Stimulated activated CD8-positive, alpha-beta memory T cell treated with anti-CD3 and anti-CD28 coated beads, Interleukin-7, amount 100 ng/mL, for 1 hour (primary cell): ENCODE measurements at places on chromosomes 12 and 14.

GRCh38 chr14:74942608-74943007, 12.8 kb downstream of the PGF start:
- no peak for DNase-seq

- DNase-seq: no peak
Observed at GRCh38 chr14:102902523-102903247, 19.8 kb upstream of the AMN start.

DNA sequence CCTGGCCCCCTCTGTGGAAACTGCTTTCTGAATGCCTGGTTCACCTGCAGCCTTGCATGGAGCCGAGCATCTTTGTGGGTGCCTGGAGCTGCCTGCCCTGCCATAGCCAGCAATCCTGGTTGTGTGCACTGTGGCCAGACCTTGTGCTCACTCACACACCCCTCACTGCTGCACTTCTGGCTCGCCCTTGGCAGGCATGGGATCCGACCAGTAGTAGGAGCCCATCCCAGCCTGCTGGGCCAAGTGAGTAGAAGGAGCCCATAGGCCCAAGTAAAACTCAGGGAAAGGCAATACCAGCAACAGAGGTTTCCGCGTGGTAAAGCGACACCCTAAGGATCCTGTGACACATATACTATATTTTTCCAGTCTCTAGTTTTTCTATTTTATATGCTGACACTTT, 270.0 kb upstream of the NAV3 start:
- no peak for DNase-seq

DNA sequence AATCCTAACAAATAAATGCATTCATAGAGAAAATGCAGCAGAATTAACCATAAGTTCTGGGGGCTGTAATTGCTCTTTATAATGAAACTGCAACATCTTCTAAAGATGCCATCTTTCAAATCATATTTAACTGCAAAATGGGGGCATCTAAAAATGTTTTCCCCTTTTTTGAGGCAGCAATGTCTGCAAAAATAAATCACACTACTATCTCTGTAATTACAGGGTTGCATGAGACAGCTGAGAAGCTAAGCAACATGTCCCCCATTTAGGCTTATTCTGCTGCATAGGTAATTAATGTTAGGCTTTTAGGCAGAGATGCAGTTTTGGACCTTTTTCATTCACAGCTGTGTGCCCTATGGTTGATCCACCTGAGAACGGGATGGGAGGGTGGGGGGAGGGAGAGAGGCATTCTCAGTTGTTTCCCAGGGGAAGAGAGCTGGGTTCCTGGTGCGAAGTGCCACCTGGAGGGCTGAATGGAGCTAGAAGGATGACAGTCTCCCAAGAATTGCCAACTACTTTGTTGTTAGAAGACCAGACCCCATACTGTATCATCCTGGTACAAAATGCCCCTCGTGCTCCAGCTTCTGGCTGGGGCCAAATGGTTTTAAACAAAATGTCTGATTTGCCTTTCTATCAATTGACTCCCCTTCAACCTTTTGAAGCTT, 154.2 kb downstream of the APAF1 start:
- no peak for DNase-seq

GRCh38 chr14:30725763-30726162, 103.6 kb downstream of the SCFD1 start:
- DNase-seq: no peak

- DNase-seq: no peak
Observed at GRCh38 chr12:123748661-123749060, 13.4 kb upstream of the DNAH10 start.

DNA sequence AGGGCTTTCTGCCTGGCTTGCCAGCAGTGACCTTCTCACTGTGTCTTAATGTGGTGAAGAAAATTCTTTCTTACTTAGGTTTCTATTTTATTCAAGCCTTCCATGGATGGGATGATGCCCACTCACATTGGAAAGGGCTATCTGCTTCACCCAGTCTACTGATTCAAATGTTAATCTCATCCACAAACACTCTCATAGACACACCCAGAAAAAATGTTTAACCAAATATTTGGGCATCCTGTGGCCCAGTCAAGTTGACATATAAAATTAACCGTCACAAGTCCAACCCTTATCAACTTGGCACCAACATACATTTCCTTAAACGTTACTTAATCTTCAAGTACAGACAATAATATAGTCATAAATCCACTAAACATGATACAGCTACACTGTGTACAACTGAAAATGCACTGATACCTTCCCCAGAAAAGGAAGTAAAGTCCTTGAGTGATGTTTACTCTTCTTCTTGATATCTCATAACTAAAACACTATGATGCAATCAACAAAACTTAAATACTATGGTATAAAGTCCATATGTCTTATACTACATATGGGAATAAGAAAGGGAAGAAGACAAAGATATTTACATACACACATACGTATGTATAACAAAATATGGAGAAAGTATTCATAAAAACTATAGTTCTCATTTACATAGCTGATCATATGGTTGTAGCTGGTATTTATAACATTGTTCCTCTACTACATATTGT, 394.7 kb upstream of the NOVA1 start:
- DNase-seq: no peak

DNA sequence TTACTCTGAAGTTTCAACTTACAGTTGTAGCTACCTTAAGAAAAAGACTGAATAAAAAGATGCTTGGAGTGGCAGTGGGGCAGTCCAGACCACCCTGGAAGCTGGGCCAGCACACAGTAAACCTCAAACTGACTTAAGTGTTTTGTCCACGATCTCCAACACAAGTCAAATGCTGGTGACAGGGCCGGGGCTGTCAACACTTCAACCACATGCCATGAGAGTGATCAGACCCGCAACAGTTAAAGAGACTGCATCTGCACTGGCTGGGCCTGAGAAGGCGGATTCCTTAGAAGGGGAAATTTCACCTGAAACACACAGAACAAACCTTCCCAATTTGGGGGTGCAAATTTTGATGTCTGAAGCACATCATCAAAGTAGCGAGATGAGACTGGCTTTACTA, 223.5 kb upstream of the CAND1 start:
- no peak for DNase-seq

- DNase-seq: no peak
Observed at GRCh38 chr14:53925201-53925766, 31.3 kb downstream of the BMP4 start.

DNA sequence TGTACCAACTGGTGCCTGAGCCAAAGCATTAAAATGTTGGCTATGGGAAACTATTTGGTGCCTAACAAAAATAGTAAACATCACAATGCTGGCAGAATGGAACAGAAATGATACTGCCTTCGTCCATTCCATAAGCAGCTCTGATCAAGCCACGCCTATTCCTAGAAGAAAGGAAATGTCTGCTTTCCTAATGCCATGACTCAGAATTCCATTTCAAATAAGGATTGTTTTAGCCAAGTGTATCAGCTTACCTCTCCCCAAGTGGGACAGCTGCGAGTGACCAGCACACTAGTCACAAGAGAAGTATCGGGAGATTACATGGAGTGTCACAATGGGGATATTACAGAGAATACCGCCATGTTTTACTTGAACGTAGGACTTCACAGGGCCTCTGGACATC, 38.7 kb downstream of the GLT8D2 start:
- DNase-seq: no peak

DNA sequence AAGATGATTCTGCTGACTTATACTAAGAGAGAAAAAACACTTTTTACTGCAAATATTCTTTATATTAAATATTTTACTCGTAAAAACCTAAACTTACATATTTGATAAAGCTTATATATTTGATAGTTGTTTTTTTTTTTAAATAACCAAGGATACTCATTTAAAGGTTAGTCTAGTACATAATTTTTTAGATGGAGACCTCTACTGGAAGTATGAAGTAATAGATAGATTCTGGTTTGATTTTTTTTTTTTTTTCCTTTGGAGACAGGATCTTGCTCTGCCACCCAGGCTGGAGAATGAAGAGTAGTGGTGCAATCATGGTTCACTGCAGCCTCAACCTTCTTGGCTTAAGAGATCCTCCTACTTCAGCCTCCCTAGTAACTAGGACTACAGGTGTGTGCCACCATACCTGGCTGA, 16.4 kb downstream of the ARID2 start:
- DNase-seq: no peak

DNA sequence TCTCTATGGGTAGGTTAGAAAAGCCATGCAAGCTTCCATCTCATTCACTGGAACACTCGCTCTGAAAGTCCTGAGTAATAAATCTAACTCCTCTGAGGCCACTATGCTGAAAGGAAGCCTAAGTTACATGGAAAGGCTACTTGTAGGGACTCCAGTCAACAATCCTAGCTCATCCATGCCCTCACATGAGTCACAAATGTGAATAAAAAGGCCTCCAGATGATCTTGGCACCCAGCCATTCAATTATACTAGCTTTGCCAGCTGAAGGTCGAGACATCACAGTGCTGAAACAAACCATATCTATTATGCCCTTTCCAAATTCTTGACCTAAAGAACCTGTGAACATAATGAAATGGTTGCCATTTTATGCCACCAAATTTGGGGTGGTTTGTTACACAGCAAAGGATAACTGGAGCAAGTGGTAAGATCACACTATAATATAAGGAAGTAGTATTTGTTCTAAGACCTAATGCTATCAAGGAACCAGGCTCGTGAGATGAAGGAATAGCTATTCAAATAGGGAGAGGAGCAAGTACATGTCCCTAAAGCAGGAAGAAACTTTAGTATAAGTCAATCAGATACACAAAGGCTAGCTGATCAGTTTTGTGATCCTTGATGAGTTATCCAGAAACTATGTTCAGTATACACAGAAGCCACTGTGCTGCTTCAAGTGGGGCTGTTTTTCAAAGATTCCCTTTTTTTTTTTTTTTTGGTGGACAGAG, 142.1 kb downstream of the MED13L start:
- DNase-seq: no peak

DNA sequence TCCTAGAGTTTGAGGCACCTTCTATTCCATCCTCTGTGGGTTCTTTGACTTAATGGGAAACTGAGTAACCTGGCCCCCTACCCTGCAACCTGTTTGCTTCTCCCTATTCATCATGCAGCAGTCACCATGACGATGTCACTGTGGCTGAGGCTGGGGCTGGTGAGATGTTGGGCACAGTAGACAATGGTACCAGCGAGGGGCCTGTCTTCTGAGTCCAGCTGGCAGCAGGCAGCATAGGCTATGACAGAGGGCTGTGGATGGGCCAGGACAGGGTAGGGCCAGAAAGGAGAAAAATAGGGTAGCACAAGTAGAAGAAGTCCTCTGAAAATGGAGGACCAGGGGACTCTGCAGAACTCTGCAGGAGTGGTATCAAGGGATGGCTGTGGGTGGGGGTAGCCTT, 2.0 kb downstream of the CIROP start:
- no peak for DNase-seq

GRCh38 chr12:12938541-12938940, 13.4 kb downstream of the GPRC5D start:
- DNase-seq: no peak

GRCh38 chr14:79094951-79095350, 924.8 kb downstream of the NRXN3 start:
- no peak for DNase-seq
